HepG2 (cell line): ENCODE measurements at places on chromosomes 7 and 10.

DNA sequence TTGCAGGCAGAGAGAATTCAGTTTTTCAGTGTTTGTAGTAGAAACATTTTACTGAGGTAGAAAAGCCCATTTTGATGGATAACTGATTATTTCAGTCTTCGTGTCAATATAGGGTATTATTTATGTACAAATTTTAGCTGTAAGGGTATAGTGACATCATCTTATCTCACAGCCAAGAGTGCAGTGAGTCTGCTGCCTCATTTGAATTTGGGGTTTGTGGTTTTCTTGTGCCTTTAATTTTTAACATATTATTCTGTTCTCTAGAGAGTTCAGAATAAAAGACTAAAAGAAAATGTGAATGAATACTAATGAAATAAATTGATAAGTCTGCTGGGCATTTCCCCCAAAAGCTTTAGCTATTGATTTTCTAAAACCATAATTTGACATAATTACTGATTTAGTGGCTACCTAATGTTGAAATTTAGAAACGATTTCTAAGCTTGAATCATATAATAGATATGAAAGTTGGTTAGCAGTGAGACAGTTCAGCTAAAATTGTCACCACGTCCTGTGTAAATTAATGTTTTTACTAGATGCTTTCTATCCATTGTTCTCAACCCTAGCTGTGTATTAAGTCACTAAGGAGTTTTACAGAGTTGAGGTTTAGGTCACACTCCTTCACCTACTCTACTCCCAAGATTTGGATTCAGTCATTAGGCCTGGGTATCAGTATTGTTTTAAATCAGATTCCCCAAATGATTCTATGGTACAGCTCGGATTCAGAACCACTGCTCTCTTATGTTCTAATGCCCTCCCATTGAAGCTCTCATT is 37.3 kb downstream of the ACADSB start:
- DNase-seq = no peak
- H3K4me1 ChIP-seq = 0 out of 2 replicates have a peak, but pooled peaks cover 5% of the 10 kb centered on the region
- no peaks in the 10 kb centered on the region for H3K27me3 ChIP-seq
- H3K36me3 ChIP-seq = peaks cover 63% of the 10 kb centered on the region

GRCh38 chr7:158754746-158755444 is 50.3 kb upstream of the NCAPG2 start:
- no peak overlapping the region for H3K4me3 ChIP-seq
- no peak for DNase-seq
- H3K36me3 ChIP-seq = peaks cover 14% of the 10 kb centered on the region
- H3K27ac ChIP-seq = no peak overlapping the region
- H3K27me3 ChIP-seq = no peaks in the 10 kb centered on the region

DNA sequence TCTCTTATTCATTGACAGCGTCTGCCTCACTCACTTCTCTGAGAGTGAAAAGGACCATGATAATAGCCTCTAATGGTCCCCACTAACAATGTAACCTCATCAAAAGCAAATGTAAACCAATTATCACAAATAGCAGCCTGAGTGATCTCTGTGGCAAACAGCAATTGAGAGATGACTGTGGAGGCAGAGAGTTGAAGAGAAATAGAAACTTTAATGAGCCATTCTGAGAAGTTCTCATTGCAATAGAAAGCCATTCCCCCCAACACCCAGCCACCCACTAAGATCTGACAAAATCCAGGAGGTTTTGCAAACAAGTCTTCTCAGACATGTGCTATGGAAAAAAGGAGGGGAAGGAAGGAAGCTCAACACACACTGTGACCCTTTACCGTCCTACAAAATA is 44.2 kb upstream of the RNF148 start:
- H3K27ac ChIP-seq = no peak overlapping the region
- DNase-seq = no peak
- no peak overlapping the region for H3K4me3 ChIP-seq
- peaks cover 14% of the 10 kb centered on the region for H3K4me1 ChIP-seq
- no peaks in the 10 kb centered on the region for H3K27me3 ChIP-seq
- no peaks in the 10 kb centered on the region; the same call in 2 of the 3 replicates for H3K36me3 ChIP-seq

GRCh38 chr7:110650328-110650727 is 440.6 kb upstream of the LRRN3 start:
- no peaks in the 10 kb centered on the region for H3K27me3 ChIP-seq
- no peak overlapping the region for H3K27ac ChIP-seq
- H3K36me3 ChIP-seq = no peaks in the 10 kb centered on the region
- no peak for DNase-seq
- H3K4me3 ChIP-seq = no peak overlapping the region

- no peak overlapping the region for H3K27ac ChIP-seq
- H3K27me3 ChIP-seq = peaks cover 2% of the 10 kb centered on the region; the same call in 1 of the 2 replicates
- H3K4me1 ChIP-seq = no peaks in the 10 kb centered on the region
Measured at GRCh38 chr10:48494073-48494472, 110.8 kb downstream of the ARHGAP22 start.

- H3K4me3 ChIP-seq = no peak overlapping the region
- no peak for DNase-seq
- H3K4me1 ChIP-seq = no peaks in the 10 kb centered on the region
- no peaks in the 10 kb centered on the region for H3K27me3 ChIP-seq
- no peak overlapping the region for H3K27ac ChIP-seq
Measured at GRCh38 chr7:32802305-32802910, 89.2 kb downstream of the KBTBD2 start.

DNA sequence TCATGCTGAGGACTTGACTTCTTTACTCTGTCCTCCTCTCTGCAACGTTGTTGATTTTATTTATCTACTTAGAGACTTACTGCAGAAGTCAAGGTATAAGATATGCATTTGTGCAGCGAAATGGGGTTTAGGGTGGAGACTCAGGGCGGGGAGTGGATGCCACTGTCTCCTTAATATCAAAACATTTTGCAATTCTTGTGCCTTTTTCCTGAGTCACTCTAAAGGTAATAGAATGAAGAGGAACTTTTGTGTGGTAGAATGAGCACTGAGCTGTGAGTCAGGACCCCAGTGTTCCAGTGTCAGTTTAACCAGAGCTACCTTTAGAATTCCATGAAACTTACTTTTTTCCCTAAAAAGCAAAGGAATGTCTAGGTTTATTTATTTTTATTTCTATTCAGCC is 78.2 kb downstream of the VTI1A start:
- H3K27ac ChIP-seq = no peak overlapping the region
- no peaks in the 10 kb centered on the region for H3K27me3 ChIP-seq
- no peak for DNase-seq
- no peak overlapping the region for H3K4me3 ChIP-seq
- H3K36me3 ChIP-seq = no peaks in the 10 kb centered on the region

GRCh38 chr10:2933519-2933918 is 133.8 kb upstream of the PFKP start:
- DNase-seq = no peak
- H3K4me3 ChIP-seq = no peak overlapping the region
- no peaks in the 10 kb centered on the region for H3K4me1 ChIP-seq
- peaks cover 35% of the 10 kb centered on the region for H3K27me3 ChIP-seq
- H3K27ac ChIP-seq = no peak overlapping the region
- no peaks in the 10 kb centered on the region for H3K36me3 ChIP-seq

- H3K27me3 ChIP-seq = peaks cover 10% of the 10 kb centered on the region
- no peak overlapping the region for H3K27ac ChIP-seq
- no peak for DNase-seq
- no peak overlapping the region for H3K4me3 ChIP-seq
Measured at GRCh38 chr10:43257347-43258210, 9.3 kb downstream of the RASGEF1A start.

- H3K27ac ChIP-seq = no peak overlapping the region
- H3K27me3 ChIP-seq = no peaks in the 10 kb centered on the region
- H3K4me3 ChIP-seq = no peak overlapping the region
- H3K36me3 ChIP-seq = no peaks in the 10 kb centered on the region
- no peak for DNase-seq
Measured at GRCh38 chr10:90180886-90181691, 479.7 kb downstream of the KIF20B start.

DNA sequence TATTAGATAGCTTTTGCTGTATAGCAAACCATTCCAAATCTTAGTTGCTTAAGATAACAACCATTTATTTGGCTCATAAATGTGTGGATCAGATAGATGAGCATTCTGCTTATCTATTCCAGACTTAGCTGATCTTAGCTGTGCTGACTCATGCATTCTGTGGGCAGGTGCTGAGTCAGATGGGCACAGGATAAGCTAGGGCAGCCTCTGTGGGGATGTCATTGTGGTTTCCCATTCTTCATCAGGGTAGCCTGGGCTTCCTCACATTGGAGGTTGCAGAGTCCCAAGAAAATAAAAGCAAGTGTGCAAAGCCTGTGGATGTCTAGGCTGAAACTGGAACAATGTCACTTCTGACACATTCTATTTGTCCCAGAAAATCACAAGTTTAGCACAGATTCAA is 917.0 kb downstream of the TYW1 start:
- H3K4me3 ChIP-seq = no peak overlapping the region
- no peaks in the 10 kb centered on the region for H3K36me3 ChIP-seq
- no peaks in the 10 kb centered on the region for H3K27me3 ChIP-seq
- no peak for DNase-seq
- no peaks in the 10 kb centered on the region for H3K4me1 ChIP-seq

- no peaks in the 10 kb centered on the region; the same call in 1 of the 2 replicates for H3K36me3 ChIP-seq
Measured at GRCh38 chr7:24825931-24826661, 68.8 kb upstream of the GSDME start.

DNA sequence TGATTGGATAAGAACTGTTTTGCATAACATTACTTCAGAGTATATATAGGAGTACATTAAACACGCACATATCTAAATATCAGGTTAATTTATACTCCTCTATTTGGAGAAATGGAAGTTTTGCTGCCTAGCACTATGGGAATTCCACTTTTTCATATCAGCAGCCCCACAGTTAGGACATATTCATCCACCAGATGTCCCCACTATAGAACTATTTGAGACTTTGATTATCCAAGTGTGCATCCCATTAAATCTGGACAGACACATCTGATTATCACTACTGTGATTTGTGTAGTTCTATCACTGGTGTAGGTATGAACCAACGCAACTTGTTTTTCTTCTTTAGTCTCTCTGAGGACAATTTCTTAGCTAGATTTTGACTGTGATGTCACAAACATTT is 345.7 kb downstream of the THSD7A start:
- no peak for DNase-seq
- no peaks in the 10 kb centered on the region for H3K27me3 ChIP-seq
- no peaks in the 10 kb centered on the region for H3K4me1 ChIP-seq
- H3K27ac ChIP-seq = no peak overlapping the region
- no peak overlapping the region for H3K4me3 ChIP-seq
- H3K36me3 ChIP-seq = no peaks in the 10 kb centered on the region

GRCh38 chr7:16652888-16653287 is 6.9 kb downstream of the BZW2 start:
- no peak for DNase-seq
- no peak overlapping the region for H3K4me3 ChIP-seq
- H3K27me3 ChIP-seq = no peaks in the 10 kb centered on the region
- peaks cover 52% of the 10 kb centered on the region for H3K4me1 ChIP-seq
- H3K36me3 ChIP-seq = no peaks in the 10 kb centered on the region

DNA sequence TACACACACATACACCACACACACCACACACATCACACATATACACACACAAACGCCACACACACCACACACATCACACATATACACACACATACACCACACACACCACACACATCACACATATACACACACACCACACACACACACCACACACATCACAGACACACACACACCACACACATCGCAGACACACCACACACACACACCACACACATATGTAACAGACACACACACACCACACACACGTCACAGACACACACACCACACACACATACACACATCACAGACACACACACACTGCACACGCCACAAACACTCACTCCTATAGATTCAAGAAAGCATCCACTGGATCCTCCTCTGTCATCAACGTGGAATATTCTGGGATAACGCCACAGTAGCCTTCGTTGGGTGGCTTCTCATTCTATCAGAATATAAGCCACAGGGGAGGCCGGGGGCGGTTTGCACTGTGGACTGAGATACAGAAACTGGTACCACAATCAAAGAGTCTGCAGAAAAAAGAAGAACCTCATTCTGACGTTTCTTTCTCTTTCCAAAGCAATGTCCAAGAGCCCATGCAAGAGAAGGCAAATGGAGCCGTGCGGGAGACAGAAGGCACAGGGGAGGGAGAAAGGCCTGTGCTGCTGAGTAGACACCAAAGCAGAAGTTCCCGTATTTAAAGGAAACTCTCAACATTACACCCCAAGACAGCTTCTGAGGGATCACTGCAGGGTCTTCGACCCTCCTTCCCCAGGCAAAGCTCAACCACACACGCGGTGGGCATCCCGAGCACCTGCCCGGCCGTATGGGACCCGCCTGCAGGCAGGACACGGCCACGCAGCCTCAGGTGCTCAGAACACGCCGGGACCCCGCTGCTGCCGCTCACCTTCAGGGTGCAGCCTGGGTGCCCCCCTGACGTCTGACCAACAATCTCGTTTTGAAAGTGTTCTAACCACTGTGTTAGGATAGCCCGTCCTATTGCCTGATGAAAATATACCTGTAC is 321.2 kb downstream of the DNAJB6 start:
- H3K27ac ChIP-seq = no peak overlapping the region
- H3K4me3 ChIP-seq = no peak overlapping the region
- no peaks in the 10 kb centered on the region; the same call in 1 of the 2 replicates for H3K27me3 ChIP-seq
- no peaks in the 10 kb centered on the region for H3K4me1 ChIP-seq
- no peaks in the 10 kb centered on the region for H3K36me3 ChIP-seq

DNA sequence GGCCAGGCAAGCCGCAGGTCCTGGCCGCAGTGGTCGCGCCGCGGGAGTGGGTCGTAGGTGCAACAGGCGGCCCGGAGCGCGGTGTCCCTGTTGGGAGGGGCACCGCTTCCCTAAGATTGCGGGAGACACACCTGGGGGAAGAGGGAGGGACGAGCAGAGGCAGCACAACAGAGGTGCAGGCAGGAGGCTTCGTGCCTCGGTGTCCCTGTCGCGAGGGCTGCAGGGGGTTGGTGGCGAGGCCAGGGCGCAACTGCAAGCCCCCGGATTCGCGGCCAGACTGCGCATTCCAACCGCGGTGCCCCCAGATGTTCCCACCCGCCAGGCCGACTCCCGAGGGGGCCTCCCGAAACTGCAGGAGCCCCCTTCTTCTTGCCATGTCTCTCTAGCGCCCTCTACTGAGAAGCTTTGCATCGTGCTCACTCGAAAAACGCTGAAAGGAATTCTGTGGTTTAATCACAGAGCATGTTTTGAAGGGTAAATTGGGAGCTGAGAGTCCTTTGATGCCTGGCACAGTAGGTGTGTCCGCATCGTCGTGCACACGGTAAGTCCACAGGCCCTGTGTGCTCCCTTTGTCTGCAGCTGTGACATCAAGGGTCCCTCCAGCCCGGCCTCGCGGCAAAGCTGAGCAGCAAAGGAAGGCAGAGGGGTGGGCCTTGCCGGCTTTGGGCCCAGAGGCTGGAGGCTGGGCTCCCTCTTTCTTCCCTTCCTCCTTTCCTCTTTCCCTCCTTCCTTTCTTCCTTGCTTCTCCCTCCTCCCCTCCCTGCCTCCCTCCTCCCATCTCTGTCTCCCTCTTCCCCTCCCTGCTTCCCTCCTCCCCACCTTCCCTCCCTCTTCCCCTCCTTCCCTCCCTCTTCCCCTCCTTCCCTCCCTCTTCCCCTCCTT is 6.2 kb upstream of the MBL2 start:
- H3K27ac ChIP-seq = no peak overlapping the region
- no peaks in the 10 kb centered on the region for H3K36me3 ChIP-seq
- H3K27me3 ChIP-seq = no peaks in the 10 kb centered on the region
- peak; percentile 41 for DNase-seq
- H3K4me3 ChIP-seq = no peak overlapping the region

- peak overlapping the region; percentile 65 for H3K27ac ChIP-seq
- peak overlapping the region; percentile 73 for H3K4me3 ChIP-seq
- no peaks in the 10 kb centered on the region for H3K27me3 ChIP-seq
Measured at GRCh38 chr7:37916017-37916672, 472 bp downstream of the SFRP4 start.
